SW480 (cell line): ENCODE measurements at places on chromosomes 6 and 20.

DNA sequence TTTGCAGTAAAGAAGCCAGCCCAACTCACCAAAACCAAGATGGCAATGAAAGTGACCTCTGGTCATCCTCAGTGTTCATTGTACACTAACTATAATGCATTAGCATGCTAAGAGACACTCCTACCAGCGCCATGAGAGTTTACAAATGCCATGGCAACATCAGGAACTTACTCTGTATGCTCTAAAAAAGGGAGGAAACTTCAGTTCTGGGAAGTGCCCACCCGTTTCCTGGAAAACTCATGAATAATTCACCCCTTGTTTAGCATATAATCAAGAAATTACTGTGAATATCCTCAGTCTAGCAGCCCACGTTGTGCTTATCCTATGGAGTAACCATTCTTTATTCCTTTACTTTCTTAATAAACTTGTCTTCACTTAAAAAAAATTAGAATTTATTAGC is 19.4 kb upstream of the TRERF1 start:
- DNase-seq, result no peak

DNA sequence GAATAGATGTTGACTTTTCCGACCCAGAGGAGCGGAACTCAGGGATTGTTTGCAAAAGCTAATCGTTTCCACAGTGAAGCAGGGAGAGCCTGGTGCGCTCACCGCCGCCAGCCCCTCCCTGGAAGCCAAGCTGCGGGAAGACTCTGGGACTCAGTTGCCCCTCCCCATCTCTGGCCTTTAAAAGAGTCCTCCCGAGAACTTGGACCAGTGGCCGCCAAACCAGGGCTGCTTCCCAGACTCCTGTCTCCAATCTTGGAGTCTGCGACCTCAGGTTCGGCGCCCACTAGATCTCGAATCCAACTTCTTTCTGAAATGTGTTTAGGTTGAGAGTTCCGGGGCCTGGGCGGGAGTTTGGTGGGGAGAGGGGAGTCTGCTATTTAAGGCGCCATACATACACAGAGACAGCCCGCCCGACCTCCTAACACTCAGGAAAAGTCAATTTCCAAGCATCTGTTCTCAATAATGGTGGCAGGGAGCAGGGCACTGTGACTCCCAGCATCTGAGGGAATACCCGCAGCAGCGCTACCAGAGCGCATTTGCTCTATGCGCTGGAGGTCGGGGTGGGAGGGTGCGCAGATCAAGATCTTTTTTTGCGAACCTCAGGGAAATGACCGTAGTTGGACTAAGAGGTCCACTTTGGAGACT is 800 bp upstream of the GRIK2 start:
- no peak for DNase-seq

DNA sequence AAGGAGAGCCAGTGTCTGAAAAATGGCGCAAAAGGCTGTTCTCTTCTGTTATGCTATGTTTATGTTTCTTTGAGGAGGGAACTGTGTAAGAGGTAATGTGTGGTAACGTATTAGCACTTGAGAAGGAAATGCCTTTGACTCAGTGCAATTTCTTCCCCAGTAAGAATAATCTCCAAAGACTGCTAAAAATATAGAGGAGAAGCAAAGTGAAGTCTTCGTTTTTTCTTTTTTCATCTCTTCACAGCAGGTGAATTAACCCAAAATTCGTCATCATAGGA is 47.1 kb upstream of the IFNGR1 start:
- no peak for DNase-seq

DNA sequence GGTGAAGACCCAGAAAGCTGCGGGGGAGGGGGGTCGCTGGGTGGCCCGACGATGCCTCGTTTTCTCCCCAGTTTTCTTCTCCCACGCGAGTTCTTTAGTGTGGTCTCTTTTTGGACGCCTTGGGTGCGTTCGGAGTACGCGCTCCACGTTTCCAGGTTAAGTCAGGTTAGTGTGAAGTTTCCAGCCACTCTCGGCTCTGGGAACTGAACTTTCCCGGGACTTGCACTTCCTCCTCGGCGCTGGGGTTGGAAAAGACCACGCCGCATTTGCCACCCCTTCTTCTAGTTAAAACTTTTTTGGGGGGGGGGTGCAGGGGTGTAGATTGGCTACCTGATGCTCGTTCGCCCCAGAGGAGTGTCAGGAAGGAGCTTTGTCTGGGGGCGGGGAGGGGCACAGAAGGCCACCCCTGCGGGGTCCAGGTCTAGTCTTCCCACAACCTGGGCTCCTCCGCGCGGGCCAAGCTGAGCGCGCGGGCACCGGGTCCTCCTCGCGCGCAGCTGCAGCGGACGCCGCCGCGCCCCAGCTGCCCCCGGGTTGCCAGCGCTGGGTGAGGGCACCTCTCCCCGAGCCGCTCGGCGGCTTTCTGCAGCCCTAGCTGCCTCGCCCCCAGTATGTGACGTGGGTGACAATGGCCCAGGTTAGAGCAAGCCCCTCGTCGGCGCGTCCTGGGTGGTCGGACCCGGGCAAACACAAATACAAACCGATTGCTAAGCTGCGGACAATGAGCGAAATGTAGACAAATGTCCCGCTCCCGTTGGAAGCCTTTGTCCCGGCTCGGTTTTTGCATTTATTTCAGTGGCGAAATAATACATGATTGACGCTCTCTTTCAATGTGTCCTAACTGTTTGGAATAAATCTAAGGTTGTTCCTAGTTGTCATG is 1.7 kb upstream of the NKX2-2 start:
- DNase-seq, result no peak

- DNase-seq, result no peak
Measured at GRCh38 chr20:57988828-57989227, 239.6 kb downstream of the ANKRD60 start.

GRCh38 chr20:16580620-16581019 is 7.4 kb upstream of the KIF16B start:
- no peak for DNase-seq

DNA sequence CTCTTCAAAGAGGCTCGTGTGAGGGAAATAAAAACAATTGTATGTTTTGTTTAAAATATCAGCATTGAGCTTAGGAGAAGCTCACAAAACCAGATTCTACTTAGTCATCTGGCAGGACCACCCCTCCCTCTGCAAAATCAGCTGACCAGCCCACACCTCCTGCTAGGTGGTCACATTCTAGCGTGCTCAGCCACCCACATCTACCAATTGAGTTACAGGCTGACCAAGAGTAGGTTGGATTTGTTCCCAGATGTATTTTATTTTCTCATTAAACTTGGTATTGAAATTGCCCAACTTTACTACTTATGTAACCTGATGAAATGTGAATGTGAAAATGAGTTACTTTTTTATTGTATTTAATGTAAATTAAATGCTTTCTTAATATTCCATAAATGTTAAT is 56.2 kb downstream of the SLC22A2 start:
- no peak for DNase-seq

DNA sequence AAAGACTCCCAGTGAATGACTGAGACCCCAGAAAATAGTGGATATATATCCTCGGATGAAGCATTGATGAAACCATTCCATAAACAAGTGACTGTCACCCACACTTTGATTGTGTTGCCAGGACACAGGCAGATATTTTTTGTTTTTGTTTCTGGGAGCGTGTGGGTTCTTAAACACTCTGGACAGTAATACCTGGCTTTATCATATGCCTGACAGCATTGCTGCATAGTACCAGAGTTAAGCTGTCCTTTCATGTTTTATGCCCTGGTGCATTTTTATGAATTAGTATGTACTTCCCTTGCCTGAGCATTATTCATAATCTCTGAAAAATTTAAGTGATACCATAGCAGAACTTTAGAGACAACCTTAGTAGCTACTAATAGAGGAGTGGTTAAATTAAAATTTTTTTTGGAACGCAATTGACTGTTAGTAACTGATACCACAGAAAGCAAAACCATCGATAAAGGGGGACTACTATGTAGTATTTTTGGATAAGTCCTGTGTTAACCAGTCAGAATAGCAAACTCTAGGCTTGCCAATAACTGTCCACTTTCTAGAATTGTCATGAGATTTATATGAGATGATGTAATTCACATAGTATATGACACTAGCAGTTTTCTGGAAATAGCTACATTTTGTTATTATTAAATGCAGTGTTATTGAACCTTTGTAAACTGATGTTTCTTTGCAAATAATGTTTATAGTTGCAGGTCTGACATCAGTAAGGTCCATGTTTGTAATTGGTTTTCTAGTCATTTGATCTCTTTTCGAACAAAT is 30.4 kb downstream of the SENP6 start:
- no peak for DNase-seq

GRCh38 chr20:9011121-9011520 is 57.8 kb upstream of the PLCB4 start:
- DNase-seq, result no peak

GRCh38 chr6:162882801-162883481 is 155.2 kb downstream of the PACRG start:
- DNase-seq, result no peak
